Right renal pelvis (tissue), 4 donors: ENCODE measurements at places on chromosomes 5 and 9. TPM values are rescaled to one million over a fixed set of nuclear protein-coding genes. Genes with fewer than 3 reads are reported as not detected.

Gene LEAP2
- 4.3 TPM for polyA plus RNA-seq

Gene KCNIP1
- 14.3 TPM for polyA plus RNA-seq

Gene SREK1IP1
- polyA plus RNA-seq = 21.7 TPM

Gene BARHL1
- not detected for polyA plus RNA-seq

Gene DMRT3
- polyA plus RNA-seq = 1.6 TPM

Gene BTNL3
- 0.09 TPM for polyA plus RNA-seq

GRCh38 chr5:58938563-58939424, 355.9 kb downstream of the RAB3C start:
- DNase-seq = no peak

DNA sequence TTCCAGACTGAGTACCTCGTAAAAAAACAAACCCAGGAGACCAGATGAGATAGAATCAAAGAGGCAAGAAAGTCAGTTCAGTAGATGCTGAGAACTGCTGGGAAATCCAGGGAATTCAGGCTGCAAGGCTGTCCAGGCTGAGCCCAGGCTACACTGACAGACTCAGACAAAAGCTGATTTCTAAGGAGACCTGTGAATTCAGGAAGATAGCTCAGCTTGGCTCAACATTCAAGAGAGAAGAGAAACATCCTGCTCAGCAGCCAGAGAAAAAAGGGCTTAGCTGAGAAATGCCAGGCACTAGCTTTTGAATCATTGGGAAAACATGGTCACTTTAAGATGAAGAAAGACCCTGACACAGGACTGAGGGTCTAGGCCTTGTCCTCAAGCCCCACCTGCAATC, 118.2 kb upstream of the SLC44A1 start:
- DNase-seq = no peak

DNA sequence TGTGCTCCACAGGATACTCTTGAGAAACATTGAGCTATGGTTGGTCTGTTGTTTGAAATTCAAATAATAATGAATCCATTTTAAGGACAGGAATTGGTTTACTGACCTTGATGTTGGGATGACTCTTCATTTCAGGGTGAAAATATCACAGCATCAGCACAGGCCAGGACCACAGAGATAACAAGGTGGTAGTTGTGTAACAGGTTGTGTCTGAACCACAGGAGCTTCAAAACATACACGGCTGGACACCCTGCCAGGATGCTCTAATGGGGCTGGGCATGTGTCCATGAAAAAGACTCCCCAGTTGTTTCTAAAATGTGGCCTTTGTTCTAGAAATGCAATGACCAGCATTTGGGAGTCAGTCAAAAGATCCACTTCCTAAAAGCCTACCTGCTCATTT, 69.8 kb downstream of the ACO1 start:
- DNase-seq = no peak

DNA sequence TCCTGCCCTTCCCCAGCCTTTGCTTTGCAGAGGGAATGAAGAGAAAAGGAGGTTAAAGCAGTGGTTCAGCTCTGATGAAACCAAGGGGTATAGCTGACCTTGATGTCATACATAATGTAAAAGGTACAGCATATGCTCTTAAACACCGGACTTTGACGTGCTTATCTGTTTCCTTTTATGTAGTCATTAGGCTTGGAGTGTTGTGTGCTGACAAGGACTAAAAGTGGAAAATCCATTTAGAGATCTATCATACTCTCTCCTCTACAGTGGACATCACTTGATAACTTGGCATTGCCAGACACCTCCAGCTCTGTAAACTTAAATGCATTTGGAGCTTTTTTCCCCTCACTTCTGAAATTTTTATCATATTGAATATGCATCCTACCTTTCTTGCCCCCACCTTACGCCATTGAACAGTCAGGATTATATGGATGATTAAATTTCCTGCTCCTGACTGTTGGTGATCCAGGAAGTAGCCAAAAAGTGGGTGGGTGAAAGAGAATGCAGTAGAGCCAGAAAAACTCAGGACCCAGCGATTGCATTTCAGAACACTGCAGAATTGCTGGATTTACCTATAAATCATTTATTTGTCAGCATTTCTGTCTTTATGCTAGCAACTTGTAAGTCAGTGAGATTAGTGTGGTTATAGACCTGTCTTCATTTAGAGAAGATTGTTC, 4.1 kb downstream of the TNFAIP8 start:
- no peak for DNase-seq

DNA sequence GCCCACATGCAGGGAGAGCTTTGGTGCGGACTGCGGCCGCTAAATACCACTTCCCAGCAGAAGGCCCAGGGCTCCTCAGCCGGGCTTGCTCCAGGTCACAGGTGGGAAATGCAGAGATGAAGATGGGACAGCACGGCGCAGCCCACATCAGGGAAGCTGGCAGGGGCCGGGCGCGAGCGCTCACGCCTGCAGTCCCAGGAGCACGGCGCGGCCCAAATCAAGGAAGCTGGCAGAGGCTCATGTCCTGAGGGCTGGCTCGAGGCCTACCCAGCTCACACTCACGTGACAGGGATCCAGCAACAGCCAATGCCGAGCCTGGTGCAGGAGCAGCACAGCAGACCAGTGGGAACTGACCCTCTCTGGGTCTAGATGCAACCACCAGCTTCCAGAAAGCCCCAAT, 16.3 kb downstream of the LPCAT1 start:
- DNase-seq = no peak
